Body of pancreas (tissue), 4 donors: ENCODE measurements at places on chromosomes 7 and 10. TPM values are rescaled to one million over a fixed set of nuclear protein-coding genes. Genes with fewer than 3 reads are reported as not detected.

GRCh38 chr10:90937645-90938258, 16.9 kb upstream of the ANKRD1 start:
- H3K36me3 ChIP-seq, result no peaks in the 10 kb centered on the region
- H3K27ac ChIP-seq, result no peak overlapping the region
- no peak for DNase-seq
- no peaks in the 10 kb centered on the region for H3K4me1 ChIP-seq

SHOC2 gene
- 24.1 TPM for total RNA-seq

ITGB8 gene
- 22.1 TPM for total RNA-seq

DNA sequence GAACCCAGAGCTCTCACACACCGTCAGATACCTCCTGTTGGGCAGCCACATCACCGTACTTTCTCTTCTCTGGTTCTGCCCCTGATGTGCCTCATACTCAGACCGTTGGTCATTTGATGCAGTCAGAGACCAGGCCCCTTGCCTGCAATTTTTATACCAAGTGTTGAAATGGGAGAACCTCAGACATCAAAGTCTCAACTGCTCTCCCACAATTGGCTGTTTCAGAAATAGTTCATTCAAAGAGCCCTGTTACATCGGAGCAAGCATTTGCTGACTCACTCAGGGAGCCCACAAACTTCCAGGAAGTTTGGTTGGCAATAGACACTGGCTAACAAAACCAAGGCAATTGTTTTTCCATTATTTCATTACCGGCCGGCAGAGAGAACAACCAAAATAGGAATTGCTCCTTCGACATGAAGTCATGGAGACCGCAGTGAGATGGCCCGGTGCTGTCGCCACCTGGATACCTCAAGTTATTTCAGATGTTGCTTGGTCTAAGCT, 33.5 kb upstream of the ADAM12 start:
- H3K4me1 ChIP-seq, result no peaks in the 10 kb centered on the region
- DNase-seq, result no peak
- H3K4me3 ChIP-seq, result no peak overlapping the region

LBX1 gene
- not detected for total RNA-seq

CYP3A5 gene
- total RNA-seq, result 170 TPM

GRCh38 chr10:43238462-43238861, 28.4 kb downstream of the RASGEF1A start:
- H3K27me3 ChIP-seq, result no peaks in the 10 kb centered on the region
- no peak for DNase-seq
- H3K36me3 ChIP-seq, result no peaks in the 10 kb centered on the region

DNA sequence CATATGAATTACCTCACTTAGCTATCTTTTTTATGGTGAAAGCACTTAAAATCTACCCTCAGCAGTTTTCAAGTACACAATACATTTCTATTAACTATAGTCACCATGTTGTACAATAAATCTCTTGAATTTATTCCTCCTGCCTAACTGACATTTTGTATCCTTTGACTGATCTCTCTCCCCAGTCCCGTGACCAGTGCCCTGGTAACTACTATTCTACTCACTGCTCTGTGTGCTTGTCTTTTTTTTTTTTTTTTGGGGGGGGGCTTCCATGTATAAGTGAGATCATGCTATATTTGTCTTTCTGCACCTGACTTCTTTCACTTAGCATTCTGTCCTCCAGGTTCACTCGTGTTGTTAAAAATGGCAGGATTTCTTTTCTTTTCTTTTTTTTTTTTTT, 11.4 kb upstream of the GAD2 start:
- no peaks in the 10 kb centered on the region for H3K36me3 ChIP-seq
- no peak overlapping the region for H3K4me3 ChIP-seq
- H3K4me1 ChIP-seq, result no peaks in the 10 kb centered on the region
- no peaks in the 10 kb centered on the region for H3K27me3 ChIP-seq
- H3K27ac ChIP-seq, result no peak overlapping the region

ADAM8 gene
- 4.6 TPM for total RNA-seq

GRCh38 chr7:115132096-115132495, 210.2 kb downstream of the MDFIC start:
- H3K4me3 ChIP-seq, result no peak overlapping the region
- no peak for DNase-seq
- no peaks in the 10 kb centered on the region for H3K36me3 ChIP-seq
- H3K27me3 ChIP-seq, result no peaks in the 10 kb centered on the region
- H3K27ac ChIP-seq, result no peak overlapping the region

DNA sequence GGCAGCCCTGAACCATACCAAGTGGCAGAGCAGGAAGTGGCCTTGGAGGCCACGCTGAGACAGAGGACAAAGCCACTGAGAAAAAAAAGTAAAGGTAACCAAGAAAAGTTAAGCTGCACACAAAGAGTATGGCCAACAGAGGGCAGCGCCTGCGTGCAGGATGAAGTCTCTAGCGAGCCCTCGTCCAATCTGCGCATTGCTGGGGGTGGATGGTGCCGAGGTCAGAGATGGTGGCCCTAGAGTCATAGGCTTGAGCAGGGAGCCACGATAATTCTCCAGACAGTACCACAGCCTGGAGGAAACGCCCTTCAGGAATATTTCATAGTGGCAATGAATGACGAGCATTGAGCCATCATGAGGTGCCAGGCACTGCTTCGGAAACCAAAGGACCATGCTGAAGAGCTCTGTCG, 9.7 kb downstream of the ATP6V0E2 start:
- H3K36me3 ChIP-seq, result no peaks in the 10 kb centered on the region
- no peaks in the 10 kb centered on the region for H3K27me3 ChIP-seq
- peaks cover 69% of the 10 kb centered on the region for H3K4me1 ChIP-seq
- H3K27ac ChIP-seq, result peak overlapping the region; percentile 85
- H3K4me3 ChIP-seq, result no peak overlapping the region
